ENCODE measurements at places on chromosomes 3 and 15. TPM values are rescaled to one million over a fixed set of nuclear protein-coding genes. Genes with fewer than 3 reads are reported as not detected.
A peak's percentile ranks its signal among the peaks of the same experiment; 100 is the strongest.

Gene MESP2
- not detected for total RNA-seq

Gene CADPS
- 1.1 TPM for total RNA-seq

Gene LRRC3B
- total RNA-seq, result 0.09 TPM

Gene XRN1
- 46.1 TPM for total RNA-seq

Gene SUCNR1
- 2.7 TPM for total RNA-seq

Gene RYR3
- 0.61 TPM for total RNA-seq

Gene RTP4
- total RNA-seq, result 5.6 TPM

Gene STXBP5L
- not detected for total RNA-seq

Gene IL5RA
- 0.69 TPM for total RNA-seq

Gene C2CD4A
- total RNA-seq, result 0.14 TPM

DNA sequence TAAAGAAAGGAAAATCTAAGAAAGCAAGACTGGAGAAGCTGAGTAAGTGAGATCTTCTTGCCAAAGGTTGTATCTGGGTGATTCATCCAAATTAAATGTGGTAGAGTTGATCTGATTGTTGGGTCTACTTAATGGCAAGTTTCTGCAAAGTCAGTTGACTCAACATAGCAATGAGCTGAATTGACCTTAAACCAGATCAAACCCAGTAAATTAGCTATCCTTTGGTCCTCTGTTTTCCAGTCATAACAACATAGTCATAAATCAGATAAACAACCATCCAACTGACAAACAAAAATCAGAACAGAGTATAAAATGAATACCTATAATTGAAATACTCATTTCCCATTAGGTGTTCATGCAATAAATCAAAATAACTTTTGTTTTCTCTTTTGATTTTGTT, 142.6 kb upstream of the CFAP20DC start:
- no peak for DNase-seq
- H3K27ac ChIP-seq, result no peak overlapping the region
- H3K27me3 ChIP-seq, result no peaks in the 10 kb centered on the region
- no peaks in the 10 kb centered on the region for H3K36me3 ChIP-seq
- H3K4me1 ChIP-seq, result no peaks in the 10 kb centered on the region

DNA sequence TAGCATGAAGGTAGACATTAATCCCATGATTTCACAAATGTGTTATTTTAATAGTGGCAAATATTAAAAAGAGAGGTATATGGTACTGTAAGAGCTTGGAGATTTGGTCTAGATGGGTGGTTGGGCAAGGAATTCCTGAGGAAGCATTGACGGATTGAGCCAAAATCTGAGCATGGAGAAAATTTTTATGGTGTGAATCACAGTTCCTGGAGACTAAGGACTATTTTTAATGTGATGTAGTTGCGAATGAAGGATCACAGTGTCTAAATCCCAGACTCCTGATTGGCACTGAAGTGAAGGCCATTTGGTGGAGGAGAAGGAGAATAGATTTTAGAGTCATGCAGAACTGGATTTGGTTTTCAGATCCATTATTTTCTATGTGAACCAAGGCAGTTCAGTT, 188.7 kb upstream of the FEZF2 start:
- no peaks in the 10 kb centered on the region for H3K27me3 ChIP-seq
- no peak overlapping the region for H3K27ac ChIP-seq
- no peak for DNase-seq
- no peak overlapping the region for H3K4me3 ChIP-seq
- peaks cover 3% of the 10 kb centered on the region for H3K4me1 ChIP-seq

- peaks cover 12% of the 10 kb centered on the region for H3K4me1 ChIP-seq
- no peak overlapping the region for H3K4me3 ChIP-seq
- H3K36me3 ChIP-seq, result peaks cover 15% of the 10 kb centered on the region
- H3K27ac ChIP-seq, result no peak overlapping the region
- no peaks in the 10 kb centered on the region for H3K27me3 ChIP-seq
- DNase-seq, result no peak
Measured at GRCh38 chr3:152430223-152431002, 161.7 kb downstream of the MBNL1 start.

- no peak overlapping the region for H3K27ac ChIP-seq
- no peak overlapping the region for H3K4me3 ChIP-seq
- H3K4me1 ChIP-seq, result no peaks in the 10 kb centered on the region
- no peaks in the 10 kb centered on the region for H3K27me3 ChIP-seq
- no peak for DNase-seq
Measured at GRCh38 chr3:147589016-147589415, 179.9 kb downstream of the ZIC1 start.

DNA sequence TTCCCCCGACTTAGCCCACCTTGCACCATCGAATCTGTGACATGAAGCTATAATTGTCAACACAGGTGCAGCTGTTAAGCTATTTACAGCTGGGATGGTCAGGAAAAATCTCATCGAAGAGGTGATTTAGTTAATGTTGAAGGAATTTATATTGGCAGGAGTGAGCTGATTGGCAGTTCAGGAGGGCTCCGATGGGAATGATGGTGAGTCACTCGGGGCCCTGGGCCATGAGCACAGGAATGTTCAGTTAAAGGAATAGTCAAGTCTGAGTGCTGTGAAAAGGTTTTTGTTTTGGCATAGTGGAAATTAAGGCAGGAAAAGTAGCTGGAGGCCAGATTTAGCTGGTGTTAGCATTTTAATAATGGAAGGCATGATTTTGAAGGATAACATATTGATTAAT, 95.7 kb downstream of the OXSM start:
- no peak for DNase-seq
- H3K27ac ChIP-seq, result no peak overlapping the region
- H3K27me3 ChIP-seq, result no peaks in the 10 kb centered on the region
- no peaks in the 10 kb centered on the region for H3K36me3 ChIP-seq
- no peaks in the 10 kb centered on the region for H3K4me1 ChIP-seq

GRCh38 chr3:140051019-140051957, 116.3 kb downstream of the CLSTN2 start:
- DNase-seq, result no peak
- peaks cover 5% of the 10 kb centered on the region for H3K27me3 ChIP-seq
- no peaks in the 10 kb centered on the region for H3K36me3 ChIP-seq
- H3K4me3 ChIP-seq, result no peak overlapping the region
- H3K27ac ChIP-seq, result no peak overlapping the region

- H3K36me3 ChIP-seq, result no peaks in the 10 kb centered on the region
- DNase-seq, result no peak
- H3K4me3 ChIP-seq, result no peak overlapping the region
- H3K27me3 ChIP-seq, result no peaks in the 10 kb centered on the region
- H3K27ac ChIP-seq, result no peak overlapping the region
- peaks cover 38% of the 10 kb centered on the region for H3K4me1 ChIP-seq
Measured at GRCh38 chr3:187015903-187016638, 85.7 kb downstream of the ST6GAL1 start.

- peak; percentile 26 for DNase-seq
- H3K27ac ChIP-seq, result no peak overlapping the region
- H3K27me3 ChIP-seq, result no peaks in the 10 kb centered on the region
- no peaks in the 10 kb centered on the region for H3K36me3 ChIP-seq
- H3K4me1 ChIP-seq, result no peaks in the 10 kb centered on the region
Measured at GRCh38 chr15:82297546-82297945, 34.9 kb downstream of the SAXO2 start.

- H3K27me3 ChIP-seq, result no peaks in the 10 kb centered on the region
- H3K27ac ChIP-seq, result no peak overlapping the region
- no peaks in the 10 kb centered on the region for H3K4me1 ChIP-seq
- peaks cover 38% of the 10 kb centered on the region for H3K36me3 ChIP-seq
- H3K4me3 ChIP-seq, result no peak overlapping the region
Measured at GRCh38 chr3:197137751-197138150, 108.1 kb upstream of the MELTF start.

GRCh38 chr3:99506-99905, 97.1 kb upstream of the CHL1 start:
- no peak overlapping the region for H3K4me3 ChIP-seq
- no peak for DNase-seq
- no peaks in the 10 kb centered on the region for H3K4me1 ChIP-seq
- no peaks in the 10 kb centered on the region for H3K27me3 ChIP-seq
- no peaks in the 10 kb centered on the region for H3K36me3 ChIP-seq
- H3K27ac ChIP-seq, result no peak overlapping the region

DNA sequence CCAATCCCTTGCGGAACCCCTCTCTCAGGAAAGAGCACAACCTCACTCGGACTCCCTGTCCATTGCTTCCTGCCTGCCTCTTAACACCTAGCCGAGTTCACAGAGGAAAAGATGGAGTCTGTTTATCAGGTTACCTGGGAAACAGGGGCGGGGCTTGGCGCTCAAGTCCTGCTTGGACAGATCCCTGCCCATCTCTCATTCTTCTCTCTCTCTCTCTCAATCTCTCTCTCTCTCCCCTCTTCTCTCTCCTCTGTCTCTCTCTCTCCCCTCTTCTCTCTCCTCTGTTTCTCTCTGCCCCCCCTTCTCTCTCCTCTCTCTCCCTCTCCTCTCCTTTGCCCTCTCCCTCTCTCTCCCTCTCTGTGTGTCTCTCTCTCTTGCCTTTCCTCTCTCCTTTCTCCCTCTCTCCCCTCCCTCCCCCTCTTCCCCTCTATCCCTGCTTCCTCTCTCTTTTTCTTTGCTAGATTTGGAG, at the start of gene EFHB:
Gene EFHB, minus strand, starts transcription at position 120 of the 469 bp plus-strand sequence. CDS start 199 bp downstream, outside the sequence.
- H3K36me3 ChIP-seq, result no peaks in the 10 kb centered on the region
- no peak within 1 kb of the TSS for H3K27ac ChIP-seq
- H3K27me3 ChIP-seq, result peaks cover 4% of the 10 kb centered on the region
- peak; percentile 69 for DNase-seq

DNA sequence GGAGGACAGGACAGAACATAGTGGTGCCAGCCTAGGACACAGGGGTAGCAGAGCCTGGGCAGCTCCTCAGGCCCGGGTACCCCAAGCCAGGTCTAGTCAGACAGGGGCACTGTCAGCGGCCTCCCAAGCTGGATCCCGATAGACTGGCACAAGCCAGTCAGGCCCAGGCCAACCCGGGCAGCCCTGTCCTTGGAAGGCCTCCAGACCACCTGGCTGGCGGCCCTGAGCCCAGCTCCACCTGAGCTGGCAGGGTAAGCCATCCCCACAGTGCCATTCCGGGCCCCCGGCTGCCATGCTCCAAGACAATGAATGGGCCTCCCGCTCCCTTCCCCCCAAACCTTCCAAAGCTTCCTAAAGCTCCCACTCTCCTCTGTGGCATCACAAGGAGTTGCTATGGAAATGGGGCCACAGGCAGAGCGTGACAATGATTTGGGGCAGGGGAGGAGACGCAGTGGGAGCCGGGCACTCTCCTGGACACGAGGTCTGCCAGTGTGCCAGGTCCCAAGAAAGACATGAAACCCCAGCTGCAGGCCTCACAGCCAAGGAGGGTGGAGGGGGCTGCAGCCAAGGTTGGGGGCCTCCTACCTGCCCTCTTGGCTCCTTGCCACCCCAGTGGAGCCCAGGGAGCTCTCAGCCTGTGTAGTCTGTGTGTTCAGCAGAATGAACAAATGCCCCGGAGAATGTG, 165.6 kb upstream of the LINGO1 start:
- no peaks in the 10 kb centered on the region for H3K36me3 ChIP-seq
- no peak for DNase-seq
- peaks cover 6% of the 10 kb centered on the region for H3K27me3 ChIP-seq
- no peak overlapping the region for H3K27ac ChIP-seq
- no peak overlapping the region for H3K4me3 ChIP-seq
- H3K4me1 ChIP-seq, result no peaks in the 10 kb centered on the region

DNA sequence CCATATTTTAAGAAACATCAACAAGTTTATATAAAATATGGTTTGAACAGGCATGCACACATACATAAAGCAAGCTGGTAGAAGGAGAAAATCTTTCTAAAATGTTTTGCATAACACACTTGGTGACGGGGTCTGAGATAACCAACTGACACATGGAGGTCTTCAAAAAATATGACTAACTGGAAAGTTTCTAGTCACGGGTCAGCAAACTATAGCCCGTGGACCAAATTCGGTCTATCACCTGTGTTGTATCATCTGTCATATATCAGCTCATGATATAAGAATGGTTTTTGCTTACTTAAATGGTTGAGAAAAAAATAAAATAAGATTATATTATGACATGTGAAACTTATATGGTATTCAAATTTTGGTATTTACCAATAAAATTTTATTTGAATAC, 465.1 kb downstream of the FOXP1 start:
- DNase-seq, result no peak
- H3K36me3 ChIP-seq, result no peaks in the 10 kb centered on the region
- no peak overlapping the region for H3K27ac ChIP-seq
- no peaks in the 10 kb centered on the region for H3K4me1 ChIP-seq
- H3K4me3 ChIP-seq, result no peak overlapping the region
- no peaks in the 10 kb centered on the region for H3K27me3 ChIP-seq

GRCh38 chr3:40720863-40721262, 196.1 kb downstream of the ZNF621 start:
- DNase-seq, result no peak
- peaks cover 5% of the 10 kb centered on the region for H3K4me1 ChIP-seq
- H3K27me3 ChIP-seq, result no peaks in the 10 kb centered on the region
- no peaks in the 10 kb centered on the region for H3K36me3 ChIP-seq

GRCh38 chr15:66862940-66863335, 160.9 kb downstream of the SMAD6 start:
- H3K36me3 ChIP-seq, result no peaks in the 10 kb centered on the region
- no peak overlapping the region for H3K4me3 ChIP-seq
- H3K27ac ChIP-seq, result no peak overlapping the region
- no peaks in the 10 kb centered on the region for H3K4me1 ChIP-seq

DNA sequence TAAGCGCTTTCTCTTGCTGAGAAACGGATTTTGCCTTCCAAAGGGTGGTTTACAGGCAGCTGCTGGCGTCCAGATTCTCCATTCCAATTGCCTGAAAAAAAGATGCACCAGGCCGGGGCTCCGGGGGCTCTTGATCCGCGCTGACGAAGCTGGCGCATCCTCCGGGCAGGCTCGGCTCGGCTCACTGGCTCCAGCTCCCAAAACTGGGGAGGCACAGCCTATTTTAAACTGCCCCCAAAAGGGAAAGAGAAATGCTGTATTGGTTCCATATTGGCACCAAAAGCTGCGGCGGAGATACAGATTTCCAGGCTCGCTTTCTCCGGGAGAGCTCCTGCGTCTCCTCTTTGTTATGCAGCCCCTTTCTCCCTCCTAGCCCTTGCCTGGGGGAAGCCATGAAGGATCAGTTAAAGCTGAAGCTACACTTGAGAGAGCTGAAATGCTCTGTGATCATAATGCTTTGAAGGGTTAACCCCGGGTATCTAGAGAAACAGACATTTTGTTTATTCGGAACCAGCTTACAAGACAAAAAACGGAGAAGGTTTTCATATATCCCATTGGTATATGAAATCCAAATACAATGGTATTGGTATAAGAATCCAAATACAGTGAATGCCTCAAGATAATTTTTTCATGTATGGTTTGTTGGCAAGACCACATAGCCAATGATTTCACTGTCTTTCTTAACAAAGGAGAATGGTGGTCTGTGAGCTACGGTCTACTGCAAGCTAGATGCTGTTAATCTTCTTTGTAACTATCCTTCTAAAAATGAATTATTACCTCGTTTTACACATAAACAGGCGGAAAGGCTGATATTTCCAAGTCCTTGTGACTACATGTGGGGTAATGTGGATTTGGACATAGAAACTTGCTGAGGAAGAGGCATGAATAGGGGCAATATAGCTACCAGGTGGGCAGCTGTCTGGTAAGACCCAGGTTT, 693 bp downstream of the CD200 start:
- H3K36me3 ChIP-seq, result no peaks in the 10 kb centered on the region
- H3K4me3 ChIP-seq, result peak overlapping the region; percentile 54
- H3K4me1 ChIP-seq, result peaks cover 6% of the 10 kb centered on the region
- peak overlapping the region; percentile 32 for H3K27ac ChIP-seq
- no peaks in the 10 kb centered on the region for H3K27me3 ChIP-seq

Data from upper lobe of right lung (tissue), 1 donor.